ENCODE measurements at places on chromosomes 4 and X. TPM values are rescaled to one million over a fixed set of nuclear protein-coding genes. Genes with fewer than 3 reads are reported as not detected.

The TMPRSS11F gene
- not detected for total RNA-seq

GRCh38 chr4:83589279-83589678 is 53.4 kb downstream of the GPAT3 start:
- no peak overlapping the region for H3K4me3 ChIP-seq
- no peak for DNase-seq
- H3K27ac ChIP-seq = no peak overlapping the region
- no peaks in the 10 kb centered on the region for H3K4me1 ChIP-seq

- H3K27ac ChIP-seq = no peak overlapping the region
- H3K4me1 ChIP-seq = peaks cover 5% of the 10 kb centered on the region
- H3K4me3 ChIP-seq = no peak overlapping the region
- no peaks in the 10 kb centered on the region for H3K27me3 ChIP-seq
- H3K36me3 ChIP-seq = no peaks in the 10 kb centered on the region
- no peak for DNase-seq
These were observed 415.2 kb upstream of the NR3C2 start for GRCh38 chr4:148857239-148857972.

- H3K4me1 ChIP-seq = no peaks in the 10 kb centered on the region
- H3K27me3 ChIP-seq = no peaks in the 10 kb centered on the region
- H3K36me3 ChIP-seq = no peaks in the 10 kb centered on the region
These were observed 27.7 kb downstream of the DMP1 start for GRCh38 chr4:87677731-87678130.

DNA sequence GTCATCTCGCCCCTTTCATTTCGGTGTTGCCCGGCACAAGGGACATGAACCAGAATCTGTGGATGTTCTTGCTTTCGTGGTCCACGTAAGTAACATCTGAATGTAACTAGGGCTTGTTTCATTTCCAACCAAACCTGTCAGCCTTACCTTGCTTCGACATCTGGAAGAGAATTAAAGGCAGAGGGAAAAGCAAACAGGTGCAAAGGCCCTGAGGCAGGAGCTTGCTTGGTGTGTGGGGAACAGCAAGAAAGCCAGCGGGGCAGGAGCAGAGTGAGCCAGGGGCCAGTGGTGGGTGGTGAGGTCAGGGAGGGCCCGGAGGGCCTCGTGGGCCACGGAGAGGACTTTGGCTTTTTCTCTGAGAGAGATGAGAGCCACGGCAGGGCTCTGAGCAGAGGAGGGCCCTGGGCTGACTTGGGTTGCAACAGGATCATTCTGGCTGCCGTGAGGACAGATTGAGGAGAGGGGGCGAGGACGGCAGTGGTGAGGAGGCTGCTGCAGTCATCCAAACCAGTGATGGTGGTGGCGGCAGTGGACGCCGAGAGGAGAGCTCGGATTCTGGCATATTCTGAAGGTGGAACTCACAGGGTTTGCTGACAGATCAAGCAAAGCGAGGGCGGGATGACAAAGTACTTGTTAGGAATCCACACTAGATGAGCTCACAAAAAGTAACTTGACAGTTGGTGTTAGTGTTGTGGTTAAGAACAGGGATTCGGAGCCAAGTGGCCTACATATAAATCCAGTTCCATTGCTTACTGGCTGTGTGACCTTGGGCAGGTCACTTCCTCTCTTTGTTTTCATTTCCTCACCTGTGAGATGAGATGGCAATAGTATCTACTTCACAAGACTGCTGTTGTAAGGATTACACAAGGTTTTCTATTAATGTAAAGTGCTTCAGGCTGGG is 6.8 kb upstream of the WDR13 start:
- no peak overlapping the region for H3K27ac ChIP-seq
- DNase-seq = no peak
- H3K4me3 ChIP-seq = no peak overlapping the region
- no peaks in the 10 kb centered on the region for H3K27me3 ChIP-seq

- no peak overlapping the region for H3K27ac ChIP-seq
- no peak overlapping the region for H3K4me3 ChIP-seq
- no peaks in the 10 kb centered on the region for H3K27me3 ChIP-seq
- DNase-seq = no peak
These were observed 20.0 kb downstream of the FHDC1 start for GRCh38 chr4:152956147-152956546.

The CXorf66 gene
- total RNA-seq = not detected

DNA sequence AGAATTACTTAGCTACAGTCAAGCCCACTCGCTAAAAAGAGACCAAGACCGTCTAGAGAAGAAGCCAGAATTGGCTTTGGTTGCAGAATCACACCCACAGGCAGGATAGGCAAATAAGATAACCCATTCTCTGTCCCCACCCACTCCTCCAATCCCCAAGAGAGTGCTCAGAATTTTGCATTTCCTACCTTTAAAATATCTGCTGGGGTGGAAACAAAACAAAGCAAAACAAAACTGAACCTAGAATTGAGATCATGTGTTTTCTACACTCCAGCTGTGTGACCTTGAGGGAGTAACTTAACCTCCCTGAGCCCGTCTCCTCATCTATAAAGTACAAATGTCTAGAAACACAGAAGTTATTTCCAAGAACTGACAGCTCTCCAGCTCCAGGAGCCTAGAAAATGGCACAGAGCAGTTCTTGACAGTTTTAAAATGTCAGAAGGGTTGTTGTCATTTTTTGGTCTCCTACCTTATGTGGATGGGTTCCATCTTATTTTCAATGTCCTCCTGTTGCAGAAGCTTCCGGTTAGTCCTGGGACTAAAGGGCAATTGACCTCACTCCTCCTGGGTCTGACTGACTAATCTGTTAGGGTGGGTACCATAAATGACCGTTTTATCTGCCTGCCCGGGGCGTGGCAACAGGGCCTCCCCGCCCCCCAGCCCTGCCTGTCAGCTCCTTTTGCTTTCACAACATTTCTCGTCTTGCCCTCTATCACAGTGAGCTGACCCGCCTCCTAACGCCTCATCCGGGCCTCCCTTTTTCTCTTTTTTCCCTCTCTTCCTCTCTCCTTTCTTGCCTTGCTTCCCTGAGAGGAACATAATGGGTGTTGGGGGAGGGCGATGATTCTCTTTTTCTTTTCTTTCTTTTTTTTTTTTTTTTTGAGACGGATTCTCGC is 114.0 kb downstream of the RBM47 start:
- DNase-seq = peak; percentile 79
- H3K27ac ChIP-seq = peak overlapping the region; percentile 83
- peak overlapping the region; percentile 62 for H3K4me3 ChIP-seq
- H3K27me3 ChIP-seq = no peaks in the 10 kb centered on the region
- peaks cover 30% of the 10 kb centered on the region for H3K4me1 ChIP-seq

- H3K36me3 ChIP-seq = no peaks in the 10 kb centered on the region
- no peak overlapping the region for H3K4me3 ChIP-seq
- H3K27me3 ChIP-seq = no peaks in the 10 kb centered on the region
- H3K27ac ChIP-seq = no peak overlapping the region
- DNase-seq = no peak
These were observed 20.3 kb upstream of the SLC25A4 start for GRCh38 chr4:185122681-185123345.

The CXorf51B gene
- total RNA-seq = not detected

- no peaks in the 10 kb centered on the region for H3K36me3 ChIP-seq
- H3K4me3 ChIP-seq = peak within 1 kb of the TSS; percentile 31
- peaks cover 24% of the 10 kb centered on the region for H3K4me1 ChIP-seq
- peak; percentile 74 for DNase-seq
These were observed at the start of gene DUSP9 for GRCh38 chrX:153646620-153647373. DUSP9 (plus strand) TSS chrX:153647203; CDS start chrX:153647954, 751 bp downstream.

DNA sequence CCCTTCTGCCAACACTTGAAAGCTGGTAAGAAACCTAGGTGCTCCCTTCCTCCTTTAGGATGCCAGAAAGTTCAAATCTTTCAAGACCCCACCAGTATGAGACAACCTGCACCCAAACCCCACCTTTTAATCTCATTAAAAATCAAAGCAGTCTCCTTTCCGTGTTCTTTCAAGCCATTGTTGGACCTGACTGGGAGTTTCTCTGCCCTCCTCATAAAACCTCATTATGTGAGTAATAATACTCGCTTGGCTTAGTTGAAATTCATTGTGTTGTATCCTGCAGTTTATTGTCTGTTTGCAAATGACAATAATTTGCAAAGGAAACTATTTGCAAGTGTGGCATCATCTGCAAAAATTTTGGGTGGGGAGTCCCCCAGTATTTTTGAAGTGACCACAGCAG is 133.2 kb upstream of the VEGFC start:
- no peak for DNase-seq
- no peaks in the 10 kb centered on the region for H3K36me3 ChIP-seq
- H3K27ac ChIP-seq = no peak overlapping the region
- H3K4me3 ChIP-seq = no peak overlapping the region
- no peaks in the 10 kb centered on the region for H3K27me3 ChIP-seq

GRCh38 chr4:150818661-150819060 is 196.4 kb downstream of the LRBA start:
- H3K27me3 ChIP-seq = no peaks in the 10 kb centered on the region
- H3K27ac ChIP-seq = no peak overlapping the region
- no peak for DNase-seq
- H3K4me3 ChIP-seq = no peak overlapping the region
- no peaks in the 10 kb centered on the region for H3K36me3 ChIP-seq
- peaks cover 39% of the 10 kb centered on the region for H3K4me1 ChIP-seq

DNA sequence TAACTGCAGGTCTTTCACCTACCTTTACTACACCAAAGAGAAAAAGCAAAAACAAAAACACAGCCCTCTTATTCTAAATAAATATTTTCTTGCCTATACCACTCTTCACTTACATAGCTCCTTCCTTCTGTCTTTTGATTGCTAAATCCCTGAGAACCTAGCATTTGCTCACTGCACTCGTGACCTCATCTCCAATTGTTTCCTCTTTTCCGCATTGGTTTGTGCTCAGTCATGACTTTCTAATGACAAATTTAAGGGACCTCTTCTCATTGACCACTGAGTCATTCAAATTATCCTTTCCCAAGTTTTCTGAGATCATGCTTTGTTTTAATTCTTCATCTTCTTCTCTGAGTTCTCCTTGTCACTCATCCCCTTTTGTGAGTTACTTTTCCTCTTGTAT is 1697.1 kb downstream of the STIM2 start:
- H3K27me3 ChIP-seq = no peaks in the 10 kb centered on the region
- H3K36me3 ChIP-seq = no peaks in the 10 kb centered on the region
- no peaks in the 10 kb centered on the region for H3K4me1 ChIP-seq
- DNase-seq = no peak
- no peak overlapping the region for H3K4me3 ChIP-seq
- no peak overlapping the region for H3K27ac ChIP-seq

The MAOB gene
- total RNA-seq = 0.34 TPM

DNA sequence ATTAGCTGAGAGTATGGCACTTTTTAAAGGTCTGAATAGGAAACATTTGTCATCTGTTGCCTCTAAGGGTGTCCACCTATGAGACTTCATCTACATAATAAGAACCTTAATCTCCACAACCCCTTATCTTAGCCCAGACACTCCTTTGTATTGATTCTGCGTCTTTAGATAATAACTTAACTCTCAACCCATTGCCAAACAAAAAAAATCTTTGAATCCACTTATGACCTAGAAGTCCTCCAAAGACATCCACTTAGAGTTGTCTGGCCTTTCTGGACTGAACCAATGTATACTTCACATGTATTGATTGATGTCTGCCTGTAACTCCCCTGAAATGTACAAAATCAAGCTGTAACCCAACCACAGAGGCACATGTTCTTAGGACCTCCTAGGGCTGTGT is 66.0 kb upstream of the CHRNA9 start:
- H3K27me3 ChIP-seq = no peaks in the 10 kb centered on the region
- no peak overlapping the region for H3K4me3 ChIP-seq
- no peak overlapping the region for H3K27ac ChIP-seq
- peaks cover 20% of the 10 kb centered on the region for H3K4me1 ChIP-seq

DNA sequence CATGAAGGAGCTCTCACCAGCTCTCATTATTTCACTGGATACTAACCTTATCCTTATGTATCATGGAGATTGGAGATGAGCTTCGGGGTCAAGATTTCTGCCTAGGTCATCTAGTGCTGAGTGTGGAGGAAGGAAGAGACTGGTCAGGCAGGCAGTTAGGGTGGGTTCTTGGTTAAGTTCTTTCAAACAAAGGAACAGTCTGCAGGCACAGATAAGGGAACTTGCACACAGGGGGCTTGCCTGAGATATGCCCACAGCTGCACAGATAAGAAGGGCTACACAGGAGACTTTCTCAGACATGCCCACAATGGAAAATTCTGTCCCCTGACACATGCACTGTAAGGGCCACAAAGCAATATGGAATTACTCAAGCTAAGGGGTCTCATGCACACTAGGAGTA is 904.1 kb downstream of the NLGN4X start:
- H3K27ac ChIP-seq = no peak overlapping the region
- H3K27me3 ChIP-seq = no peaks in the 10 kb centered on the region
- DNase-seq = no peak
- H3K4me3 ChIP-seq = no peak overlapping the region
- no peaks in the 10 kb centered on the region for H3K36me3 ChIP-seq

- no peak for DNase-seq
- no peaks in the 10 kb centered on the region for H3K36me3 ChIP-seq
These were observed 28.4 kb downstream of the RP2 start for GRCh38 chrX:46865281-46865680.

The MFAP3L gene
- total RNA-seq = 1.9 TPM

DNA sequence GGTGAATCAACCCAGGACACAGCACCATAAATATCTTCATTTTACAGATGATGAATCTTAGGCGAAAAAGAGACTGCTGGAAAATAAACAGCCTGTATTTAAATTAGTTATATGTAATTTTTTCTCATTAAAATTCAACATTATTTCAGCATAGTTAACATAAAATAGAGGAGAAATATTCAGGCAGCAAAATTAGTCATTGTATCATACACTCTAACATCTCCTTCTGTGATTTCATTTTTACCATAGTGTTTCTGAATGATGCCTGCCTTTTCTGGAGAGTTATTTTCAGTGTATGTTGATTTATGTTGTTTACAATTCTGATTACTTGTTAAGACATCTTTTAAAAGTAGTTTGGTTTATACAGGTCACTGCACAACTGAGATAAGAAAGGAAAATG is 82.3 kb upstream of the KCNIP4 start:
- H3K27ac ChIP-seq = no peak overlapping the region
- no peaks in the 10 kb centered on the region for H3K27me3 ChIP-seq
- no peaks in the 10 kb centered on the region for H3K36me3 ChIP-seq
- H3K4me1 ChIP-seq = no peaks in the 10 kb centered on the region
- no peak for DNase-seq

The NWD2 gene
- total RNA-seq = not detected

The LRRC66 gene
- 0.09 TPM for total RNA-seq

- DNase-seq = no peak
- no peak overlapping the region for H3K27ac ChIP-seq
- no peaks in the 10 kb centered on the region for H3K27me3 ChIP-seq
- H3K36me3 ChIP-seq = peaks cover 2% of the 10 kb centered on the region
- peaks cover 18% of the 10 kb centered on the region for H3K4me1 ChIP-seq
These were observed 5.0 kb downstream of the FGA start for GRCh38 chr4:154585369-154586018.
